ENCODE measurements at places on chromosomes 12 and 14.

- peak; percentile 56 for DNase-seq
These were observed 51.1 kb downstream of the SLC25A47 start for GRCh38 chr14:100374270-100374669.

DNA sequence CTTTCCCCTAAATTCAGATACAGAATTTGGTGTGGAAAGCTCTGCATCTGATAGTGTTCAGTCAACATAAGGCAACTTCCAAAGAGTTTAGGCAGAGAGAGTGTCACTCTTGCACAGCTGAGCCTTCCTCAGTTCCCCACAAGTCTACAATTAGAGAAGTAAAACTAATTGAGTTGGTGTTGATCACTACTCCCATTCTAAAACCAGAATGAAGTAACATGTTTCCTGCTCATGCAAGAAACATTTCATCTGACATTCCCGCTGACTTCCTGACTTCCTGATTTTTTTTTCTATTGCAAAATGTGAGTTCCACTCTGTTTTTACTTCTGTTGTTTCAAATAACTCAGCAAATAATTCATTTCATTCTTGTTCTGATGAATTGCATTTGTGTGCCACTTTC, 271.0 kb downstream of the ALG10B start:
- DNase-seq: no peak

DNA sequence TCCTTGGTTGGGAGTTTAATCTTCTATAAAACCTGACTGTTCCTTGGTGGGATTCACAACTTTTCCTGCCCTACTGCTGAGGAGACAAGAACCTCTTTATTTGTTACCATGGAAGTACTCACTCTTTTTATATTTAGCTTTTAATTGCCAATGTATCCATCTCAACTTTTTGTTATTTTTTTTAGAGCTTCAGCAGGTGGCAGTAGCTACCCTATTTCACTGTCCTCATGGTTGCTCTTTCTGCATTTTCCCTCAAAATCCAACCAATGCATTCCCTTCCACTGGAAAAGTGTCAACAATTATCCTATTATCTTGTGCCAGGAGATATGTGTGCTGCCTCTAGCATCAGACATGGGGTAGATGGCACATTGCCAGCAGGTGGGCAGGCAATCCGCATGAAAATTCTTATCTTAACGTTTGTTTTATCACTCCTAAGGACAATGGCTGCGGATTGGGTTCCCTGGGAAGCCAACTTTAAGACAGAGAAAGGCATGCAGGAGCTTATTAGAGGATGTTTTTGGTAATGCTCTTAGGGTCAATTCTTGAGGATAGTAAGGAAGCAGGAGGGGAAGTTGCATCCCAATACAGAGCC, 406.4 kb downstream of the SNAPC1 start:
- DNase-seq: no peak

DNA sequence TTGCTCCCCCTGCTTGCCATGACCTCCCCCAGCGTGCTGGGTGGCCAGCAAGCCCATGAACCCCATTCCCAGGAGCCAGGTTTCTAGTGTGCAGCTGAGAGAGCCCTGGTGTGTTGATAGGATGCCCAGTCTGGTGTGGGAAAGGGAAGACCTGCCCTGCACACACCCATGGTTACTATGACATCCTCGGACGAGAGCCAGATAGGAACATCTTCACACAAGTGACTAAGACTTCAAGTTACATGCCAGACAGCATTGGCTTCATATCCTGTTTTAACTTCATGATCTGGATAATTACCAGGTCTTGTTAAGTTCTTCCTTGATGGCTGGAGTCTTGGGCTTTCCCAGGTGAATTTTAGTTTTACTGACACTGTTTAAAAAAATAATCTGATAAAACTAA, 196.6 kb upstream of the EGLN3 start:
- DNase-seq: no peak

DNA sequence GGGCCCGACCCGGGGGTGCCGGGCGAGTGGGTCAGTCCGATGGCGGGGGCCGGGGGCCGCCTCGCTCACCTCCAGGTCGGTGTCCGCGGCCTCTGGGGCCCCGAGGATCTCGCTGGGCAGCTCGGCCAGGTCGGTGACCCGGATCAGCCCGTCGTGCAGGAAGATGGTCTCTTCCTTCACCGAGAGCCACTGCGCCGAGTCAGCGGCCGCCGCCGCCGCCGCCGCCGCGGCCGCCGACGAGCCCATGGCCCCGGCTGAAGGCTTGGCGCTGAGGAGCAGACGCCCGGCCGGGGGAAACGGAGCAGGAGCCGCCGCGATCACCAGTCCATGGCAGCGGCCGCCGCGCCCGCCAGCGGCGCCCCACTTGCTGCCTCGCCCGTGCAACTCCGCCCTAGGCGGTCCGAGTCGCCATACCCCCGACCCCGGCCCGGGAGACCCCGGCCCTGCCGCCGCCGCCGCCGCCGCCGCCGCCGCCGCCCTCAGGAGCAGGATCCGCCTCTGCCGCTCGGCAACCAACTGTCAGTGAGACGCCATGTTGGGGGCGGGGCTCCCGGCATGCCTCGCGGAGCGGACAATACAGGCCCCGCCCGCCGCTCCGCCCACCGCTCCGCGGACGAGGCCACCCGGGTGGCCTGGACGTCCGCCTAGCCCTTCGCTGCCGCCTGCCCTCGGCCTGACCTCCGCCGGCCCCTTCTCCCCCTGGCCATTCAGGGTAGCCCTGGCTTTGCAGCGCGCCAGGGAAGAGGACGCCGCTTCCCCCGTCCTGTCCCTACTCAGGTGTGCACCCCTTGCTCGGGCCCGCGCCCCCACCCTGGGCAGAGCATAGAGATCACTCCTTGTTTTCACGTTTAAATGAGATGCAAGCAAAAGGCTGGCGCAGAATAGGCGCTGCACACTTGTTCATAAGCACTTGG, at the start of gene HECTD4:
Gene HECTD4, minus strand, starts transcription at position 549 of the 914 bp plus-strand sequence. Its CDS starts 303 bp downstream, at position 246.
- peak; percentile 96 for DNase-seq

GRCh38 chr12:132451172-132451835, 38.6 kb upstream of the FBRSL1 start:
- no peak for DNase-seq

DNA sequence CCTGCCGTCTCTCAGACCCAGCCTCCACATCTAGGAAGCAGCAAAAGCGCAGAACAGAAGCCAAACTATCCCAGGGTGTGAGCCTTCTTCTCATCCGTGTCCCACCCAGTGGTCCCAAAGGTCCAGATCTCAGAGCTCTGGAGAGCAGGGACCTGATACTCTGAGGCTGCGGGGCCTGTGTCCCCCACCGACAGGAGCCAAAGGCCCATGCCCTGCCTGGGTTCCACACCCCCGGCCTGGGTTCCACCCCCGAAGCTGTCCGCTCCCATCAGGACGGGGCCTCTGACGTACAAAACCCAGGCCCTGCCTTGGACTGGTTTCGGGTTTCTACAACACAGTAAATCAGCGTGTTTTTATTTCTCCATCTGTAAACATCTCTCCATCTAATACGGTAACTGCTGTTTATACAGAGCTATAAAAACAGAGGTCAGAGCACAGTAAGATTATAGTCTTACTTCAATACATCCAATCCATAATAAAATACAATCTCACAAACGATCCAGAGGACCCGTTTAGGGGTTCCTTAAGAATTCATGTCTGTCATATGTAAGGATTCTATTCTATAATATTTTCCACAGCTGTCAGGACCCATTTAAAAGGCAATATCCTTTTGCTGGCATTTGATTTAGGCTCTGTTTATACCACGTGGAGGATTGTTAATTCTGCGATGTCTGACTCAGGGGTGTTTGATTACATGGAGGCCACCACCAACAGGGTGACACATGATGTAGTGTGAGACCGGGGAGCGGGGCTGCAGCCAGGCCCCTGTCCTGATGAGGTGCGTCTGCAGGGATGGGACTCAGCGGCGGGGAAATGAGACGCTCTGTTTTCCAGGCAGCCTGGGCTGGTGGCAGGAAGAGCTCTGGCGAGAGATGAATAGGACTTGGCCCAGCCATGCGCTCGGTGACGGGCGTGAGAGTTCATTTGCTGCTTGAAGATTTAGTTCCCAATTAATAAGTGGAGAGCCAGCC, 110.3 kb downstream of the DICER1 start:
- DNase-seq: no peak

GRCh38 chr12:120421701-120422100, 16.2 kb upstream of the COX6A1 start:
- no peak for DNase-seq

DNA sequence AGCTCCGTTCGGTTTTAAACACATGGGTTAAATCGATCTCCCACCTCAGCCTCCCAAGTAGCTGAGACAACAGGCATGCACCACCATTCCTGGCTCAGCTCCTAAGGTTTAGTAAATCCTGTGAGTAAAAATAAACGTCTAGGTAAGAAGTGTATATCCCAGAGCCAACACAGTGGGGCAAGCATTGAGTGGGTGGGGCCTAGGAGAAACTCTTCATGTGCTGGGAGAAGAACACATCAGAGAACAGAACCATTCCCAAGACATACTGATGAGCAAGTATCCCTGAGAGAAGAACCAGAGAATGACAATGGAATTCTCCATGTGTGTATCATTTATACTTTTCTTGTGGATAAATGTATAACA, 86.3 kb downstream of the SEC23A start:
- DNase-seq: no peak

DNA sequence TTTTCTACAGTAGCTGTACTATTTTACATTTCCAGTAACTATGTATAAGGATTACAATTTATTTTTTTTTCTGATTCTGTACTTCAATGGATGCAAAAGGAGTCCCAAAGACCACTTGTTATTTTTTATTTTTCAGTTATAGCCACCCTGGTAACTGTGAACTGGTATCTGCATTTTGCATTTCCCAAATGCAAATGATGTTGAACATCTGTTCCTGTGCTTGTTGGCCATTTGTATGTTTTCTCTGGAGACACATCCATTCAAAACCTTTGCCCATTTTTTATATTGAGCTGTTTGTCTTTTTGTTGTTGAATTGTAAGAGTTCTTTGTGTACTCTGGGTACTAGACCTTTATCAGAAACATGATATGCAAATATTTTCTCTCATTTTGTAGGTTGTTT, 485.6 kb downstream of the LRIG3 start:
- DNase-seq: no peak

- DNase-seq: no peak
These were observed 273.5 kb upstream of the SOX5 start for GRCh38 chr12:24222968-24223367.

GRCh38 chr14:71371711-71372396, 464.6 kb downstream of the PCNX1 start:
- DNase-seq: peak; percentile 11

DNA sequence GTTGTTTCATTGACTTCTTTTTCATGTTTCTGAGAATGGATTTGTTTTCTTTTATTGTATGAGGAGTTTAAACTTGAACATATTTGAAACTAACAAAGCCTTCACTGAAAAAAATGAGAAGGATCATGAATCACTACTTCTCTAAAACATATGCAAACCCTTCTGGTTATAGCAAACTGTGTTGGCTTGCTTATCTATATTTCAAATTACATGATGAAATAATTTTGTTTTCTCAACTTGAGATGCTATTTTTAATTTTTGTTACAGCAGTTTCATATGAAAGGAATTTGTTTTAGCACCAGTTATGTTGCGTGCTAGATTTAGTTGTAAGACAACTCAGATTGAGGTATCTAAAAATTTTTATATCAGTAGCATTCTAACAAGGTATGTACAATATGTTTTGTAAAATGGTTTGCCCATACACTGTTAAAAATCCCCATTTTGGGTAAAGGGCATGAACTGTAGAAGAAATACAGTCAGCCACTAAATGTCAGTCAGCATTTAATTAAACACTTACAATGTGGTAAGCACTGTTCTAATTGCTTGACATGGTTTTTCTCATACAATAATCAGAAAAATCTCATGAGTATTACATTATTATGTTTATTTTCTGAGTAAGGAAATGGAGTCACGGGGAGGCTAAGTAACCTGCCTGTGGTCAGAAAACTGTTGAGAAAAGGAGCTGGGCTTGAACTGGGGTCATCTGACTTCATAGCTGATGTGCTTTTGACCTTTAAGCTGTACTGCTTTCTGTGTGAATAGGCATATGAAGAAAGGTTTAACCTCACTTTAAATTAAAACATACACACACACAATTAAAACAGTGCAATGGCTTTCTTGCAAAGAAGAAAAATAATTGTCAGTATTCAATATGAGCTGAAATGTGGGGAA, 105.7 kb downstream of the PLEKHA5 start:
- DNase-seq: no peak

- no peak for DNase-seq
These were observed 16.9 kb downstream of the FAM222A start for GRCh38 chr12:109730306-109731145.

DNA sequence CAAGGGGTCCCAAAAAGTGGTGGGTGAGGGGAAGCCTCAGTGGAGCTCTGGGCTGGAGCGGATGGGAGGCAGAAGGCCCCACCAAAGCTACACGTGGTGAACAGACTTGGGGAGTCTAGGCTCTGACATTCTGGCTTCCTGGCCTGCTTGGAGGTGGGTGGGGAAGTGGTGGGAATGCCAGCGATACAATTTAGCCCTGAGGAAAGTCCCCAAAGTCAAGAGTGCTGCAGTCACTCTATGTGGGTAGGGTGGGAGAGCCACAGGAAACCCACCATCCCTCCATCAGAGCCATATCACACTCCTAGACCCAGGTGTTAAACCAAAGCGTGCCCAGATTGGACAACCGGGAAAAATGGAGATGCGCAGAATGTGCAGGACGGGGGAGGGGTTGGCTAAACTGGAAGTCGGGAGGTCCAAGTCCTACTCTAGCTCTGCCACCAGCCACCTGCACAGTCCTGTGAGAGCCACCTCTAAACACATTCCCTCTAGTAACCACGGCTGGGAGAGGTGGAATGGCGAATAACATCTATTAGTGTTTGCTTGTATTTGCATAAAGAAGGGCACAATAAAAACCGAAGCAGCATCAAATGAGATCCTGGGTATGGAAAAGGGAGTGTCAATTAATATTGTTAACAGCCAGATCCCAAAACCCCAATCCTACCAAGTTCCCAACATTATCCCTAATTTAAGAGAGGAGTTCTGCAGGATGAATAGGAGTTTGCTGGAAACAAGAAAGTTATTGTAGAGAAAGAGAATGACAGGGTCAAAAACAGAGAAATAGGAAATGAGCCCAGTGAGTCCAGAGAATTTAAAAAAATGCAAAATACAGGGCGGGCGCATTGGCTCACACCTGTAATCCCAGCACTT, 14.0 kb upstream of the CD9 start:
- no peak for DNase-seq

DNA sequence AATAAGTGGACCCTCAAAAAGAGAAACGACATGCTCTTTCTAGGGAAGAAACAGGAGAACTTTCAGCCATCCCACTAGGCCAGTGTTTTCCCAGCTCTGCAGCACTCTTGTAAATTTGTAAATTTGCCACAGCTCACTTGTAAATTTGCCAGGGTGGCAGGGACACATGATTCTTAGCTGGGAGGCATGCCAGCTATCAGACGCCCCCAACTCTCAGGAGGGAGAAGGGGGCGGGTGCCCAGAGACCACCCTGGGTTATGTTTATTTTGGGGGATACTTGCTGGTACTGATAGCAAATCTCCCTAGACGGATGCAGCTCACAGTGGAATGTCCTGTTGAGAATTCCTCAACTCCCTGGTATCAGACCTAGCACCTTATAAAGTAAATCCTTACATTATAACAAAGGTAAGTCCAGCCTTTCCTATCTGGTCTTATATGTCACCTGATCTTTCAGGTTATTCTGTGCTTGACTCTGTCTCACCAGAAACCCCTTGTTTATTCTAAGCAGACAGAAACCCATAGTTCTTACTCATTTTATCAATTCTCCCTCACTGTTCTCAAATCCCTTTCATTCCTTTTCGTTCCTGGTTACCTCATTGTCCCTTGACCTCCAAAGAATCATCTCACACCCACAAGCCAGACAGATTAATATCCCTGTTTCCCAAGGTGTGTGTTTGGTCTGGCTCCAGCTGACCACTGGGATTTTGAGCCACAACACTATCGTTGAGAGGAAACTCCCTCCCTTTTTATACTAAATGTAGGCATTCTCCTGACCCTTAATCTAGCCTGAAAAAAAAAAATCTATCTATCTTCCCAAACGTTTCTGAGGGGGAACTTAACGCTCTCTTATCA, 69.3 kb upstream of the HMGA2 start:
- no peak for DNase-seq
